Activated CD4-positive, alpha-beta memory T cell treated with anti-CD3 and anti-CD28 coated beads, Interleukin-2, amount 10 ng/mL, durations not matched to agents 7 days and 5 days (primary cell): ENCODE measurements at places on chromosomes 5 and 9. TPM values are rescaled to one million over a fixed set of nuclear protein-coding genes. Genes with fewer than 3 reads are reported as not detected.

GRCh38 chr5:125609011-125609410 lies 814.2 kb upstream of the GRAMD2B start:
- no peak overlapping the region for H3K27ac ChIP-seq
- no peak overlapping the region for H3K4me3 ChIP-seq
- H3K36me3 ChIP-seq = no peaks in the 10 kb centered on the region
- no peaks in the 10 kb centered on the region for H3K27me3 ChIP-seq

- DNase-seq = no peak
- H3K4me3 ChIP-seq = no peak overlapping the region
- H3K27me3 ChIP-seq = no peaks in the 10 kb centered on the region
- no peaks in the 10 kb centered on the region for H3K36me3 ChIP-seq
- H3K4me1 ChIP-seq = no peaks in the 10 kb centered on the region
These were observed 101.1 kb upstream of the COL5A1 start for GRCh38 chr9:134540276-134541096.

DNA sequence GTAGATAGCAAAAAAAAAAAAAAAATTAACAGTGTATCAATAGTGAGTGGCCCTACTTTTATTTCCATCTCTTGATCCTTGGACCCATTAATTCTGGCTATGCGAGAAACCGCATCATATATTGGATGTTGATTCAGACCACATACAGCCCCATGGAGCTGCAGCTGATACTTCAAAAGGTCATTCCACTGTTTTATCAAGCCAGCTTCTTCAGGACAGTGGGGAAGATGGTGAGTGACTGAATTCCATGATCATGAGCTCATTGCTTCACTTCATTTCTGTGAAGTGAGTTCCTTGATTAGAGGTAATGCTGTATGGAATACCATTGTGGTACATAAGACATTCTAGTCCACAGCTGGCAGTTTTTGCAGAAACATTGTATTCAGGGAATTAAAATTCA lies 222.9 kb upstream of the MEF2C start:
- H3K4me1 ChIP-seq = no peaks in the 10 kb centered on the region
- no peaks in the 10 kb centered on the region for H3K36me3 ChIP-seq
- H3K4me3 ChIP-seq = no peak overlapping the region
- H3K27me3 ChIP-seq = no peaks in the 10 kb centered on the region
- no peak for DNase-seq

DNA sequence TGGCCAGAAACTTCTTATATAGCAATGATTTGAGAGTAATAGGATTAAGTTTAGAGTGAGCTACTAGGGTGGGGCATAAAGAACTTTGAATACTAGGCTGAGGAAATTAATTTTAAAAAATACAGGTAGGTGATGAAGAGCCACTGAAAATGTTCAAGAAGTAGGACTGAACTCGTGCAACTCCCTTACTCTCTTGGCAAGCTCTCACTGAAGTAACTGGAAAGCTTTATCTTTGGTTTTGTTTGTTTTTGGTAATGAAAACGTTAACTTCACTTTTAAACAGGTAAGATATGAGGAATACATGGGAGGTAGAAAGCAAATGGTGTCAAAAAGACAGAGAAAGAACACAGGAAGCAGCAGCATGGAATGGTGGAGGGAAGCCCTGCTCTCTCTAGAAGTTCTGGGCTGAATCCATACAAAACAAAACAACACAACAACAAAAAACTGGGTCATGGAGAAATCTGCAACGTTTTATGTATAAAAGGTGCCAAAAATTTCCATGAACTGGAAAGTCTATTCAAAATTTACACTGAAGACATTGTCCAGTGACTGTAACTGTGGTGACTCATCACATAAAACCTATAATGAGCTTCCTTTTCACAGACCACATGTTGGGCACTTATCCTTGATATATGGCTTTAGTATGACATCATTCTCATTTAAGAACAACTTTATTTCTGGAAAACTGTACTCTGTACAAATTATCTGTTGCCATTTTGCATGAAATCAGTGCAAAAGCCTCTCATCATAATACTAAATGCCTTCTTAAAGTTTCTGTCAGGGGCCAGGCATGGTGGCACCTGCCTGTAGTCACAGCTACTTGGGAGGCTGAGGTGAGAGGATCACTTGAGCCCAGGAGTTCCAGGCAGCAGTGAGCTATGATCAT lies 91.2 kb upstream of the CHD1 start:
- no peak for DNase-seq
- H3K27ac ChIP-seq = no peak overlapping the region
- H3K36me3 ChIP-seq = no peaks in the 10 kb centered on the region
- H3K27me3 ChIP-seq = peaks cover 2% of the 10 kb centered on the region
- no peak overlapping the region for H3K4me3 ChIP-seq

GRCh38 chr5:138752341-138752950 lies 779 bp upstream of the CTNNA1 start:
- H3K27me3 ChIP-seq = peaks cover 24% of the 10 kb centered on the region
- H3K4me1 ChIP-seq = peaks cover 37% of the 10 kb centered on the region
- no peak for DNase-seq
- peak overlapping the region; percentile 62 for H3K4me3 ChIP-seq
- peaks cover 12% of the 10 kb centered on the region for H3K36me3 ChIP-seq

Gene PGM5
- not detected for total RNA-seq
